NCI-H1092 treated with DMSO at 0.1 percent for 48 hours (cell line): ENCODE measurements at places on chromosomes 13 and 19.

- DNase-seq, result no peak
These were observed 18.3 kb upstream of the CYSLTR2 start for GRCh38 chr13:48635478-48635877.

GRCh38 chr13:53343361-53343744 lies 314.7 kb downstream of the OLFM4 start:
- no peak for DNase-seq

DNA sequence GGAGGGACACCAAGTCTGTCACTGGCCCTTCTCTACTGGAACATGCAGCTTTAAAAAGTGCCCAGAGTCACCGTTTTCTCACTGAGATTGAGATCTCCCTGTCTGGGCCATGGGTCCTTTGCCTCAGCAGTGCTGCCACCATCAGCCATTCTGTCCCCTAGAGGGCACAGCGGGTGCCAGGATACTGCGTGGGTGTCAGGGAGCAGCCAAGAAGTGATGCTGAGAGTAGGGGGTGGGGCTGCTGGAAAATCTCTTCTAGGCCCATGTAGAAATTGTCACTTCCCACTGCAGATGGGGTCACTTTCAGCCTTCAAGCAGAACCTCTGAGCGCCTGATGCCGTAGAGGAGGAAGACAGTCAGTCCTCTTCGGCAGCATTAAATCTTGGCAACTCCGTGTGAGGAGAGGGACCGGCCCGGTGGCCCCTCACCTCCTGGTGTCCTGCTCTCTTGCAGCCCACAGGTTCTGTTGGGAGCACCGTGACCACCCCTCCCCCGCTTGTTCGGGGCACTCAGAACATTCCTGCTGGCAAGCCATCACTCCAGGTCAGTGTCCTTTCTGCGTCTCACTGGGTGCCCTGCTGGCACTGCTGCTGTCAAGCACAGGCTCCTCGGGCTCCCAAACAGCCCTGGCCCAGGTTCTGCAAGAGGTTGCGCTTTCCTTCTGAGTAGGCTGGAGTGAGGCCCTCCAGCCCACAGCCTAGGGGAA lies 21.4 kb downstream of the TSSK6 start:
- no peak for DNase-seq

- DNase-seq, result no peak
These were observed 1.8 kb downstream of the PCDH17 start for GRCh38 chr13:57633141-57633949.

DNA sequence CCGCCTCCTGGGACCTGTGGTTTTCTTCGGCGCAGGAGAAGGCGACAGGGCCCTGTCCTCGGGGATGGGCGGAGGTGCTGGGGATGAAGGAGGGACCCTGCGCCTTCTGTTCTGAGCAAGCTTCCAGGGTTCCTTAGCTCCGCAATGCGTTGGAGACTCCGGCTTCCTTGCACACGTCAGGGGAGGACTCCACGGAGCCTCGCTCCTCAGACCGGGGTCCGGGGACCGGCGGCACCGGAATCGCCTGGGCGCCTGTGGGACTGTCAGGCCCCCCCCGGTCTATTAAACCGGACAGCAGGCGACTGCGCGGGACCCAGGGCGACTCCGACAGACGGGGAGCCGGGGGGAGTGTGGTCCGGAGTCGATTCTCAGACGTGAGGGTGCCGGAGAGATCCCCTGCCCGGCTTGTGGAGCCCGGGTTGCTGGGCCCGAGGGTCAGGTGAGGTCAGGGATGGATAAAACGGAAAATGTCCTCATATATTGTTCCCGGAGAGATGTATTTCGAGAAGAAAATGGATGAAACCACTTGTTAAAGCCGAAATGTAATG lies 227.4 kb downstream of the TEX29 start:
- no peak for DNase-seq

GRCh38 chr13:73741111-73741510 lies 393.1 kb downstream of the KLF12 start:
- no peak for DNase-seq

DNA sequence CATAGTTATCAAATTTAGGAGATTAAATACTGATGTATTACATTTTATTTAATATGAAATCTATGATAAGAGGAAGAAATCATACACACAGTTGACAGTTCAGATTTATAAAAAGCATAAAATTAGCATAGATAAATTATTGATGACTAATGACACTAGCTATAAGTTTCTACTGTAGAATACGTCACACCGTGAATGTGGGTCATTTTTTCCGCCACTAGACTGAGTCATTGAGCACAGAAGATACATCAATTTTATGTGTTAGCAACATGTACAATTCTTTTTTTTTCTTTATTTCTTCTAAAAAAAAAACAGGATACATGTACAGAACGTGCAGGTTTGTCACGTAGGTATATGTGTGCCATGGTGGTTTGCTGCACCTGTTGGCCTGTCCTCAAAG lies 22.2 kb downstream of the AP2S1 start:
- no peak for DNase-seq

DNA sequence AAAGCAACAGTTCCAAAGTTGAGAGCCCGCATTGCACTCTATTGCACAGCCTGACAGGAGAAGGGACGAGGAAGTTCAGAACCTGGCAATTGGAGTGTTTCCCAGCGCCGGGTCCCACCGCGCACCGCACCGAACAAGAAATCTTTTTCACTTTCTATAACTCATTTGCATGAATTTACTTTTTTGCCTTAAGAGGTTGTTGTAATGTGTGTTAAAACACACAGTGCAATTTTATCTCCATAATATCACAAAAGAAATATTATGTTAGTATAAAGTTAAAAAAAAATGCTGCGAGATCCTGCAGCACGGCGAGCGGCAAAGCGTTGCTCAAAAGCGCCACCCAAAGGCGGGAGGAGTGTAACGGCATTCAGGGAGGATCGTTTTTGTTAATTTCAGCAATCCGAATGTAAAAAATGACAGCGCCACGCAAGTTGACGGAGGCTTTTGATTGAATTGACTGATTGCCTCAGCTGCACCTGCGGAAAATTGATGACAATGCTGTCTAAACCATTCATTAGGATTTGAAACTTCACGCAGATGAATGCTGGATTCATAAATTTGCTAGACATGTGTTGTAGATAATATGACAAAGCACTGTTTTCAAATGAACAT lies 303.6 kb upstream of the ZNF507 start:
- no peak for DNase-seq

DNA sequence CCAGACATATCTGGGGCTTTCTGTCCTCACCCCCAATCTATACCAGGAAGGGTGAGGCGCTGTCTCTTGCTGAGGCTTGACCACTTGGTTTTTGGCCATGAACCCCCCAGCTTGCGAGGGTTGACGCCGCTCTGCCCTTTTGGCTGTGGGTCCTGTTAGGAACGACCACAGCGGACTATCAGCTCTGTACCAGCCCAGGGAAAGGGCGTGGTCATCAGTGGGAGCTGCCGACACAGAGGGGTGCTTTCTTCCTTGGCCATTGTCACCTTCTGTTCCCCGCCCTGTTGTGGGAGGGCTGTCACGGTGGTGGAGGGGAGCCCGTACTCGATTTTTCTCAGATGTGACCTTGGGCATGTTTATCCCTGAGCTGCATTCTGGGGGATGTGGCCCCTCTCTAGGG lies 5.7 kb downstream of the DCAF15 start:
- DNase-seq, result no peak

GRCh38 chr13:29859971-29860370 lies 9.6 kb upstream of the UBL3 start:
- DNase-seq, result no peak
